ENCODE measurements at places on chromosomes 3 and 15. TPM values are rescaled to one million over a fixed set of nuclear protein-coding genes. Genes with fewer than 3 reads are reported as not detected.

- H3K27me3 ChIP-seq: peaks cover 25% of the 10 kb centered on the region
- H3K4me1 ChIP-seq: peaks cover 16% of the 10 kb centered on the region
- H3K27ac ChIP-seq: no peak overlapping the region
- no peaks in the 10 kb centered on the region for H3K36me3 ChIP-seq
- no peak for DNase-seq
- no peak overlapping the region for H3K4me3 ChIP-seq
Observed at GRCh38 chr3:128575777-128576176, 74.8 kb downstream of the RPN1 start.

- no peak overlapping the region for H3K4me3 ChIP-seq
- H3K36me3 ChIP-seq: no peaks in the 10 kb centered on the region
- no peak overlapping the region for H3K27ac ChIP-seq
- no peak for DNase-seq
- no peaks in the 10 kb centered on the region for H3K4me1 ChIP-seq
- H3K27me3 ChIP-seq: no peaks in the 10 kb centered on the region
Observed at GRCh38 chr3:155972885-155973584, 102.6 kb downstream of the GMPS start.

The IGDCC3 gene
- not detected for total RNA-seq

GRCh38 chr3:4332991-4333390 lies 29.8 kb downstream of the SETMAR start:
- no peaks in the 10 kb centered on the region for H3K4me1 ChIP-seq
- no peak for DNase-seq
- H3K27me3 ChIP-seq: peaks cover 2% of the 10 kb centered on the region
- H3K36me3 ChIP-seq: peaks cover 3% of the 10 kb centered on the region
- H3K27ac ChIP-seq: no peak overlapping the region
- H3K4me3 ChIP-seq: no peak overlapping the region

GRCh38 chr3:128297401-128298138 lies 144.3 kb downstream of the EEFSEC start:
- H3K27me3 ChIP-seq: no peaks in the 10 kb centered on the region
- no peak overlapping the region for H3K27ac ChIP-seq
- DNase-seq: peak; percentile 4
- peaks cover 4% of the 10 kb centered on the region for H3K36me3 ChIP-seq

GRCh38 chr15:90665288-90666134 lies 51.6 kb upstream of the BLM start:
- H3K4me3 ChIP-seq: peak overlapping the region; percentile 79
- peaks cover 9% of the 10 kb centered on the region for H3K27me3 ChIP-seq
- peak; percentile 72 for DNase-seq

The SAXO2 gene
- 13.9 TPM for total RNA-seq

DNA sequence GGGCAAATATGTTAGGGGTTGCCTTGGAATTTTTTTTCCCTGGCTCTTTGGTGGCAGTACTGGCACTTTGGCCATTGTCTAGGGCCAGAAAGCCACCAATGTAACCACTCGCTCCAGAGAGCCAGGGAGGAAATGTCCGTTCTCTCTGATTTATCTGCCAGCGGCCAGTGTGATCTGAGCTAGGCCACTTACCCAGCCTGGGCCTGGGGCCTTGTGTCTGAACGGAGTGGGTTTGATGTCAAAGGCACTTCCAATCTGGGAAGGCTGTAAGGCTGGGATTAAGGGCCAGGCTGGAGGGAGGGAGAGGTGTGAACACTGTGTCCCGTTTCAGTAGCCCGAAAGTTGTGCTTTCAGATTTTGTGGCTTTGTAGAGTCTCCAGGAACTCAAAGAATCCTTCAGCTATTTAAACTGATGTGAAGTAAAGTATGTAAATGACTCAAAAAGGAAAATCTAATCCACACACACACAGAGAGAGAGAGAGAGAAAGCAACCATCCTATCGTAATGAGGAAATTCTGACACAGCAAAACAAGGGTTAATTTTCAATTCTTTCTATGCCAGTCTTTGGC lies 271.0 kb downstream of the PDZRN3 start:
- H3K27ac ChIP-seq: no peak overlapping the region
- H3K27me3 ChIP-seq: peaks cover 4% of the 10 kb centered on the region
- no peak overlapping the region for H3K4me3 ChIP-seq
- no peak for DNase-seq
- no peaks in the 10 kb centered on the region for H3K36me3 ChIP-seq
- H3K4me1 ChIP-seq: no peaks in the 10 kb centered on the region

DNA sequence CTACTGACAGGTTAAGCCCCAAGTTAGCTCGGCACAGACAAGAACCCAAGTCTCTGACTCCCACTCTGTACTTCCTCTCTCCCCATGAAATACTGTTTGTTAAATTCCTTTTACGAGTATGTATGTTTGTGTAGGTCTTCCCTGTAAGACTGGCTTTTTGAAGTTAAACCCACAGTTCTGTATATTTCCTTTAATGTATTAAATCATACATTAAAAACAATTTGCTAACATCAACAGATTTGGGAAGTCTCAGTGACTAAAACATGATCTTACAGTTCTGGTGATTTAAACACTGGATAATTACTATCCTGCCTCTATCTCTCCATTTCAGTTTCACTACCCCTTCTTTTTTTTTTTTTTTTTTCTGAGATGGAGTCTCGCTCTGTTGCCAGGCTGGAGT lies 4.4 kb downstream of the CMTM6 start:
- H3K4me1 ChIP-seq: peaks cover 49% of the 10 kb centered on the region
- no peak for DNase-seq
- H3K36me3 ChIP-seq: peaks cover 24% of the 10 kb centered on the region
- H3K27me3 ChIP-seq: no peaks in the 10 kb centered on the region
- no peak overlapping the region for H3K4me3 ChIP-seq

DNA sequence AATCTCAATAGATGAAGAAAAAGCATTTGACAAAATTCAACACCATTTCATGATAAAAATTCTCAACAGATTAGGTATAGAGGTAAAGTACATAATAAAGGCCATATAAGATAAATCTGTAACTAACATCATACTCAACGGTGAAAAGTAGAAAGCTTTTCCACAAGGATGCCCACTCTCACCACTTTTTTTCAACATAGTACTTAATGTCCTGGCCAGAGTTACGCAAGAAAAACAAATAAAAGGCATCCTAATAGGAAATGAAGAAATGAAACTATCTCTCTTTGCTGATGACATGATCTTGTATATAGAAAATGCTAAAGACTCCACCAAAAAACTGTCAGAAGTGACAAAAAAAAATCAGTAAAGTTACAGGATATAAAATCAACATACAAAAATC lies 33.0 kb downstream of the THBS1 start:
- H3K27ac ChIP-seq: no peak overlapping the region
- peaks cover 8% of the 10 kb centered on the region for H3K4me1 ChIP-seq
- peaks cover 32% of the 10 kb centered on the region for H3K27me3 ChIP-seq
- H3K36me3 ChIP-seq: peaks cover 14% of the 10 kb centered on the region
- DNase-seq: no peak

DNA sequence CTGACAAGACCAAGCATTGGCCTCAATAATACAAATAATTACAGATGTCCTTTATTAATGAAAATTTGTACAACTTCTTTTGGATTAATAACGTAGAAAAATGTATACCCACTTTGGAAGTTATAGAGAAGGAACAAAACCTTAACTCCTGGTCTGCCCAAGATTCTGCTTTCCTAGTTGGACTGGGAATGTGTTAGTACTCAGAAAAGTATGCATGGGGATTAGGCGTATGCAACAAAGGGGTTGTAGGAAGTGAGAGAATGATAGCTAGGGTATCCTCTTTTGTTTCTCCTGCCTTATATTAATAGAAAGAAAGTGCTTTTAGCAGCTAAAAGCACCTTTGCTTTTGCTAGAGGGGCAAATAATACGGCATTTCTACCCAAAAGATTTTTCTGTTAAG lies 116.2 kb upstream of the LRRFIP2 start:
- no peak overlapping the region for H3K27ac ChIP-seq
- no peak overlapping the region for H3K4me3 ChIP-seq
- H3K27me3 ChIP-seq: no peaks in the 10 kb centered on the region
- H3K36me3 ChIP-seq: peaks cover 23% of the 10 kb centered on the region
- DNase-seq: no peak

DNA sequence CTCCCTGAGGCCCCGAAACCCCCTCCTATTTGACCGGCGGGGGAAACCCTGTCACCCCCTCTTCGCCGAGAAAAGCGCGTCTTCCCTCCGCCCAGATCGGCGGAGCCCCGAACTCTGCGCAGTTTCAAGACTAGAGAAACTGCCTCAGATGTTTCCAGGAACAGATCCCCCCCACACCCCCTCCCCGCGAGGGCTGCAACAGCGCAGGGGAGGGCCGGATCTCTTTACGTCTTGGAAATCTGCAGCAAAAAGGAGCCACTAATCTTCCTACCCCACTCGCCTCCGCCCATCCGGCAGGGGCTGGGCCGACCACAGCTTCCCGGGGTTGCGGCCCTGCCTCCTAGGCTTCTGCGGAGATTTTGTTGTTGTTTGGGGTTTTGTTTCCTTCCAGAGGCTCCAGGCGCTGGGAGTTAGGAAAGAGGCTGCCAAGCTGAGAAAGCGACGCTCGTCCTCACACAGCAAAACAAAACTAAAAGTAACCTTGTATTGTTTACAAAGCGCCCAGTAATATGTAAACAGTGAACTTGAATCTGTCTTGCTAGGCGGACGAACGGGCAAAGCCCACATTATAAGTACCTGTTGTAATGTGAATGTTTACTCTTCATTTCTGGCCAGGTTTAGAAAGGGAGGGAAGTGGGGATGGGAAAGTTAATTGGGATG lies 2.2 kb downstream of the FOXB1 start:
- peaks cover 57% of the 10 kb centered on the region for H3K4me1 ChIP-seq
- DNase-seq: peak; percentile 81
- peaks cover 89% of the 10 kb centered on the region for H3K27me3 ChIP-seq
- peaks cover 10% of the 10 kb centered on the region for H3K36me3 ChIP-seq
- H3K27ac ChIP-seq: peak overlapping the region; percentile 93
- H3K4me3 ChIP-seq: peak overlapping the region; percentile 91

DNA sequence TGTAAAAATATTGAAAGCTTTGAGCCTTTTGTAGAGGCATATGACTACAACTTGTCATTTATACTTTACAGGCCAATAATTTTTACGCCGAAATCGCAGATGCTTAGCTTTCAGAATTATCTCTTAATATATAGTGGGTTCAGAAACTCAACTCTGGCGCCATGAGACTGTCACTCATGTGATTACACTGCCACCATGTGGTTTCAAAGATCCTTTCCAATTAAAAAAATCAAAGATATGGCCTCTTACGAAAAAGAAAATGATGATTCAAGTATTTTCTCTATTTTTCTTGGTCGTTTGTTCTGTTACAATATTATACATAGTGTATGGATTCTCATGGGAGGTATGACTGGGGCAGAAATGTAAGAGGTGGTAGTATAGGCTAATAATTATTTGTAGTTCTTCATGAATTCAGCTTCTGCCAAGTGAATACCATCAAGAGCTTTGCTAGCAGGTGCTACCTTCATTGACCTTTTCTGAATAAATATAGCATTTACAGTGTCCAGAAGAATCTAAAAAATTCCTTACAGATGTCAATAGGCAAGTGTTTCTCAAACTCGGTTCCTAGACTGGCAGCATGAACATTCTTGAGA lies 751.7 kb upstream of the GOLIM4 start:
- H3K27ac ChIP-seq: no peak overlapping the region
- peaks cover 9% of the 10 kb centered on the region for H3K27me3 ChIP-seq
- H3K4me3 ChIP-seq: no peak overlapping the region

The RETNLB gene
- total RNA-seq: not detected

Data from activated CD4-positive, alpha-beta T cell treated with anti-CD3 and anti-CD28 coated beads, Interleukin-2, amount 10 ng/mL, durations not matched to agents 7 days and 5 days (primary cell).